Kidney (tissue), 22 donors: ENCODE measurements at places on chromosomes 3 and 15. TPM values are rescaled to one million over a fixed set of nuclear protein-coding genes. Genes with fewer than 3 reads are reported as not detected.

IGSF11 gene
- total RNA-seq, result 1.3 TPM

AADACL2 gene
- total RNA-seq, result not detected

- no peak for DNase-seq
These were observed 65.8 kb downstream of the SCN5A start for GRCh38 chr3:38583688-38584087.

- DNase-seq, result no peak
These were observed 88.0 kb downstream of the DHX36 start for GRCh38 chr3:154236331-154236730.

GCSAM gene
- total RNA-seq, result 0.88 TPM
